ENCODE measurements at places on chromosomes 13 and 19.

DNA sequence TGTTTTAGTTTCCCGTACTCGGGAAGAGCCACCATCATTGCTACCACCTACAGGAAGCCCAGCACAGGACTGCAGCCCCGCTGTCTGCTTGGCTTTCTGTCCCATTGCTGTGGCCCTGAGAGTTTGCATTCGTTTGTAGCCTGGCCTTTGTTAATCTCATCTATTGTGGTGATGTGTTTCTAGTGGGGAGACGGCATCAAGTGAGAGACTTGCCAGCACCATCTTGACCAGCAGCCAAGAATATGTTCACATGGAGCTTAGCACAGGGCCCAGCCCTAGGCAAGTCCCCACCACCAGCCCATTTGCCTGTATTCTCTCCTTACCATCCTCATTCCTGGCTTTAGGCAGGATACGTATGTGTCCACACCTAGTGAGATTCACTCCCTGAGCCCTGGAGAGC, 17.3 kb upstream of the OVOL3 start:
- no peak for DNase-seq

DNA sequence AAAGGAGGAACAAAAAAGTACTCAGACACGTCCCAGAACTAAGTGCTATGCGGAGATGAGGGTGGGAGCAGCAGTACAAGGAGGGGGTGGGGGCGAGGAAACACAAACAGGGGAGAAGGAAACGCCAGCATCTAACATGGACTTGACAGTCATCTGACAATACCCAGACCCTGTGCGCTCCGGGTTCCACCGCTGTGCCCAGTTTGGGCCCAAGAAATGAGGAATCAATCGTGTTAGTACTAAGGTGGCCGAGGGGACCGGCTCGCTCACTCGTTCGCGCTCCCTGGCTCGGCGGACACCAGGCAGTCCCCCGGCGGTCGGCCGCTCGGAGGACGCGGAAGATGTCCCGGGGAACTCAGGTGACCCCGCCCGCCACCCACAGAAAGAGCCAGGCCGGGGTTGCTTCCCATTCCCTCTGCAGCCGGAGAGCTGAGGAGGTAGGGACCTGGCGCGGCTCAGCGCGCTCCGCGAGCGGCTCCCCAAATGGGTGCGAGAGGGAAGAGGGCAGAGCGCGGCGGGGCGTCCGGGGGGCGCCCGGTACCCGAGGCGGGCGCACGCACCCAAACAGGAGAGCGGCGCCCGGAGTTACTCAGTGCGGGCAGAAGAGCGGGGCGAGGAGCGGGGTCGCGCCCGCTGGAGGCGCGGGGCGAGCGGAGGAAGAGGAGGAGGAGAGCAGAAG, 616 bp downstream of the TSHZ3 start:
- DNase-seq: no peak

- DNase-seq: no peak
Observed at GRCh38 chr13:41019578-41020347, 647 bp upstream of the ELF1 start.

GRCh38 chr13:30816736-30817135, 81.4 kb downstream of the ALOX5AP start:
- DNase-seq: no peak

DNA sequence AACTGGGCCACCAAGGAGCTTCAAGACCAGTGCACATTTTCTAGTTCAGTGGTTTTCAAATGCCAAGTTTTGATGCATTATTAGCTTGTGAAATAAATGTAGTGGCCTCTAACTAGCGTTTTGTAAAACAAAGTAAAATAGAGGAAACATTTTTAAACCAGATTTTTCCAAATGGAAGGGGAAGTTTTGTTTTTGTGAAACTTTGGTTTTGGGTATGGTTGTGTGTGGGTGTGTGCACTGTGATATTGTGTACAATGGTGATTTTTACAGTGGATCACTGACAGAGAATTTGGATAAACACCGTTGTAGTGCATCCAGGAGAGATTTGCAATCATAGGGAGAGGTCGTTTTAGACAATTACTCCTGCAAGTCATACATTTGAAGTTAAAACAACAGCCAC, 108.9 kb downstream of the SLC7A1 start:
- DNase-seq: no peak

- DNase-seq: no peak
Observed at GRCh38 chr19:40585241-40585981, 8.7 kb downstream of the SHKBP1 start.

- no peak for DNase-seq
Observed at GRCh38 chr13:23541221-23541824, 28.9 kb upstream of the TNFRSF19 start.

DNA sequence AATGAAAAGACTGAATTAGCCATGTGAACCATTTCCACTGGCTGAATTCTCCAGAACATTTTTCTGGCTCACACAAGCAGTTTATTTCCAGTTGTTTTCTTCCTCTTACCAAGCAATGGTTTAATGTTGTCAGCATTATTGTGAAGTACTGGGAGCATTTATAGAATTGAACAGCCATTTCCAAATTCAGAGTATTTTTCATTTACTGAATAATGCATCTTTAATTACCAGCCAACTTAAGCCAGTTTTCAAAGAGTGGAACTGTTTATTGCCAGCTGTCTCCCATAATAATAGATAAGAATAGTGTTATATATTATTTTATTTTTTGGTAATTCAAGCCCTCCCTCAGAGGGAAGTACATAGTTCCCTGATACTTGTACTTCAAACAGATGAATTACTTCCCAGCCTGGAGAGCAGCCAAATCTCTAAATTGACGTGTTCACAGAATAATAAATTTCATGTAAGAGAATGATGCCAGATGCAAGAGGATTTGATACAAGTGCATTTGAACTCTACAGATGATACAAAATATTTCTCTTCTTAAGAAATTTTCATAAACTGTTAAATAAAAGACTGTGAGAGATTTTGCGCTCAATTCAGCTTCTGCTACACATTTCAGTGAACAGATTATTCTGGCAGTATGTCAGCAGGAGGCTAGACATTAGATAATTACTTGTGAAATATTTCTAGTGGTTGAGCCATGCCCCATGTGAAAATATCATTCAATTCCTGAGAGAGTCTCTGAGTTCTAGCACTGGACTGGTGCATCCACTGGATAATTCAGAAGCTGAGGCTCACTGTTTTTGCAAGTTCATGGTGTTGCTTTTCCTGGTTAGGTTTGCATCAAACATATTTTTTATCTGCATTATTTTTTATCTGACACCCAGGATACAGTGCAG, 315.9 kb downstream of the SLC7A1 start:
- no peak for DNase-seq

GRCh38 chr13:39684531-39685137, 29.2 kb downstream of the COG6 start:
- no peak for DNase-seq

DNA sequence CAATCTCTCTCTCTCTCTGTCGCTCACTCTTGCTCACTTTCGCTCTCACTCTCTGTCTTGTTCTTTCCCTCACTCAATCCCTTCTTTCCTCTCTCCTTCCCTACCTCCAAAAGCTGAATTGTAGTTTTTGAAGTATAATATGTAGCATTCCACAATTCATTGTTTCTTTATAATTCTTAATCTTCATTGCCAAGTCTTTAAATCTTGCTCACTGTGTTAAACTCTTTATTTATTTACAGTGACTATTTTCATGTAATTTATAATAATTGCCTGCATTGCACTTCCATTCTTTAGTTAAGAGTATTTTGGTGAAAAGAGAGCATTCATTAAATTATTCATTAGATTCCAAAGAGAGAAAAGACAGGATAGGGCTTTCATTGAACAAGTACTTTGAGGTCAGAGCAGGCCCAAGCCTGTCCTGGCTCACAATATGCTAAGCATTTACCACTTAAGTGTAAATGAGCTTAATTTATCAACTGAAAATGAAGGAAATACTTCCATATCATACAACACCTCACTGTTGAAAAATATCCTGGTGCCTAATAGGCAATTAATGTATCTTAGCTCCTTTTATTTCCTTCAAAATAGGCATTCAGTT, 257.4 kb upstream of the SLITRK1 start:
- no peak for DNase-seq

DNA sequence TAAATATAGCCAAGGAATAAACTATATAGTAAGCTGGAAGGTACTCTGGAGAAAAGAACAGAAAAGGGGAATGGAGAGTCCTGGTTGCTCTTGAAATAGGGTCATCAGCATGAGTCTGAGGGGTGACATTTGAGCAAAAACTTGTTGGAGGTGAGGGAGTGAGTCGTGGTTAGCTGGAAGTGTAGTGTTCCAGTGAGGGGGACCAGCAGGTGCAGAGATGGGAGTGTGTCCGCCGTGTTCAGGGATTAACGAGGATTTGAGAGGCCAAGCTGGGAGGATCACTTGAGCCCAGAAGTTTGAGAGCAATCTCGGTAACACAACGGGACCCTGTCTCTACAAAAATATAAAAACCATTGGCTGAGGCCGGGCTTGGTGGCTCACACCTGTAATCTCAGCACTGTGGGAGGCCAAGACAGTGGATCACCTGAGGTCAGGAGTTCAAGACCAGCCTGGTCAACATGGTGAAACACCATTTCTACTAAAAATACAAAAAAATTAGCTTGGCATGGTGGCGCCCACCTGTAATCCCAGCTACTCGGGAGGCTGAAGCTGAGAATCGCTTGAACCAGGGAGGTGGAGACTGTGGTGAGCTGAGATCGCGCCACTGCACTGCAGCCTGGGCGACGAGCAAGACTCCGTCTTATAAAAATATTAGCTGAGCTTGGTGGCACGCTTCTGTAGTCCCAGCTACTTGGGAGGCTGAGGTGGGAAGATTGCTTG, 1.1 kb downstream of the SUPT5H start:
- no peak for DNase-seq

DNA sequence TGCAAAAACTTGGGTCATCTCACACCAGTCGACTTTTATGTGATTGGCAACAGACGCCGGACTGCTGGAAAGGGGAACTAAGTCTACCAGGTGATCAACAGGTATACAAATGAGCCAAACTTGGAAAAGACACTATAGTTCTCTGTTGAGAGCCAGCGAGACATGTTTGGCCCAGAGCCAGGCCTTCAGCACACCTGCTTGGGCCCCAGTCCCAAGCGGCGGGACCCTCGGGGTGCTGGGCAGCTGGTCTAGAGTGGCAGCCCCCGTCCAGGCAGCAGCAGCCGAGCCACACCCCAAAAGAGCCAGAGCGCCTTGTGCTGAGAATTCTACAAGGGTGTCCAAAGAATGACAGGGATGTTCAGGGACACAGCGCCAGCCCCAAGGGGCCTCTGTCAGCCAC, 28.0 kb downstream of the NAXD start:
- no peak for DNase-seq

- no peak for DNase-seq
Observed at GRCh38 chr19:46599716-46600373, 1.3 kb upstream of the CALM3 start.

GRCh38 chr19:32873247-32873959, 3.8 kb upstream of the SLC7A9 start:
- no peak for DNase-seq

DNA sequence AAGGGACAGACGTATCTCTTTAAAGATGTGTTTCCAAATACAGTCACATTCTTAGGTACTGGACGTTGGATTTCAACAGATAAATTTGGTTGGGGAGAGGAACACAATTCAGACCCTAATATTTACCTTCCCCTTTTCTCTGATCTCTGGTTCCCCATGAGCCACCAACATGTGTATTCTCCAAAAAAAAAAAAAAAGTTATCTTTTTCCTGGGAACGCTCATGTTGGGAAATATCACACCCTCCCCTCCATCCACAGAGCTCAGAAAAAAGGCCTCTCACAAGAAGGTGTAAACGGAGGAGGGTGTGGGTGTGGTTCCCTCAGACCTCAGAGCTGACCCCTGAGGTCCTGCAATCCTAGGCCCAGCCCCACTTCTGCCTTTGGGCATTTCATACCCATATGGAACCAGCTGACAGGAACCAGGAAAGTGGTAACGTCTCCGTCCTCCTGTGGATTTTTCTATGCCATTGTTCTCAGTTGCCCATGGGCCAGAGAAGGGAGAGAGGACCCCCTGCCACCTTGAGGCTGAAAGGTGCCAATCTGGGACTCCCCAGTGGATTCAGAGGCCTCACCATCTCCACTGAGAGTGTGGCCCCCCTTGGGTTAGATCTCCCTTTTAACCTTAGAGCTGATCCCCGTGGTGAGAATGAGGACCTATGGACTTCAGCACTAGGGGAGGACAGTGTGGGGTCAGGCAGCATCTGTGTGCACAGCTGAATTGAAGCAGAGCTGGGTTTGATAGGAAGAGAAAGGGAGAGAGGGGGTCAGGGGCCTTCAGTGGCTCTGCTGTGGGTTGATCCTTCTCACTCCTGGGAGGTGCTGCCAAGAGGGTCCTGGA, 8.4 kb upstream of the SIGLEC12 start:
- no peak for DNase-seq

DNA sequence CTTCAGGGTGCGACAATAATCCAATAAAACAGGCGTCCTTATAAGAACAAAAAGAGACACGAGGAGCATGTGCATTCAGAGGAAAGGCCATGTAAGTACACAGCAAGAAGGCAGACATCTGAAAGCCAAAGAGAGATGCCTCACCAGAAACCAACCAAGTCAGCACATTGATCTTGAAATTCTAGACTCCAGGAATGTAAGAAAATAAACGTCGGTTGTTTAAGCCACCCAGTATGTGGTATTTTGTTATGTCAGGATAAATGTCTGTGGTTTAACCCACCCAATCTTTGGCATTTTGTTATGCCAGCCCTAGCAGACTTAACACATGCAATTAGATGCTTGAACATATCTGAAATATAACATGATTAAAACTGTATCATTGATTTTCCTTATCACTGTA, 452.0 kb downstream of the SLITRK6 start:
- no peak for DNase-seq

GRCh38 chr13:25847145-25847544, 204.7 kb downstream of the SHISA2 start:
- DNase-seq: no peak

DNA sequence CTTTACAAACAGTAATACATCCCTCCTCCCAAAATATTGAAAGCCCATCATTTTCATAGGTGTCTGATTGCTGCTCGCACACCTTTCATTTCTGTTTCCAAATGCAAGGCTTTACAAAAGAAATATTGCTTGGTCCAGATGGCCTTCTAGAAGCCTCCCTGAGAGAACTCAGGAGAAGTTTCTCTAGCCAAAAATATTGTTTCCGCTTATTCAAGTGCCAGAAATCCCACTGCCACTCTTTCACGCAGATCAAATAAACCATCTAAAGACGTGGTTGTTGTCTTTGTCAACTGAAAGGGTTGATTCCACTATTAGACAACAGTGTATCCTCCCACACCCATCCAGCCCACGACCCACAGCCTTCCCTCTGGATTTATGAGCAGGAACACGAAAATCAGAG, 96.2 kb downstream of the ZIC5 start:
- no peak for DNase-seq

- no peak for DNase-seq
Observed at GRCh38 chr19:30530751-30531150, 158.6 kb downstream of the ZNF536 start.

All from stimulated activated CD4-positive, alpha-beta T cell treated with anti-CD3 and anti-CD28 coated beads, TNF-alpha, amount 100 ng/mL, for 4 hours (primary cell).